ENCODE measurements at places on chromosomes 11 and 22.
A peak's percentile ranks its signal among the peaks of the same experiment; 100 is the strongest.

GRCh38 chr11:64246871-64247728, at the start of gene PPP1R14B:
Gene PPP1R14B (minus strand): TSS chr11:64246943. CDS start chr11:64246673, 270 bp downstream.
- peak; percentile 86 for DNase-seq

- DNase-seq, result peak; percentile 93
Measured at GRCh38 chr11:96213500-96213899, 129.5 kb downstream of the MAML2 start.

DNA sequence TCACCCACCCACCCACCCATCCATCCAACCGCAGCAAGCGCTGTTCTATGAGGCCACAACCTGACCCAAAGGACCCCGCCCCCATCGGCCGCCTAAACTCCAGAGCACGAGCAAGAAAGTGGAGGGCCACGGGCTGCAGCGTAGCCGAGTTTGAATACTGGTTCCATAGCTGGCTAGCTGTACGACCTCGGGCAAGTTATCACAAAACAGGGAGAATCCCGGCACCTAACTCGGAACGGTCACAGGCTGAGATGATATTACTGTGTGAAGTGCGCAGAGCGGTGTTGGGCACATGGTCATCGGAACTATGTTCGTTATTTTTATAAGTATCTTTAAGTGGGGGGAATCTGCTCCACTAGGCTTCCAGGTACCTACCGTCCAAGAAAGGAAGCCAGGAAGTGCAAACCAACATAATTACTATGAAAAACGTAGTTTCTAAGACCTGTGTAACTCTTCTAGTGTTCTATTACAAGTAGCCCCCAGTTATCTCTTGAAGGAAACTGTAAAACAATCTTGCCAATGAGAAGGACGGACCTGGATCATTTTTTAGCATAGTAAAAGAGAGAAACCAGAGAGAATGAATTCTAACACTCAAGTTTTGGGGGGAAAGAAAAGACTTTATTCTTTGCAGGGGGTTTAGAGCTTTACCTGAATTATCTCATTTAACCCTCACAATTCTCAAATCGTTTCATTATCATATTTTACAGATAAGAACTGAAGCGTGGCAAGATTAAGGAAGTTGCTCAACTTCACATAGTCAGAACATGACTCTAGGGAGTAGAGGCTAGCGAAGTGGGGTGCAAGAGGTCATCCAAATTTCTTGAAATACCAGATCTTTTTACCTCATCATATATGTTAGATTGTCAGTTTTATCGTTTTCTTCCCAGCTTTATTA, 663 bp upstream of the BUD13 start:
- DNase-seq, result no peak

GRCh38 chr11:1744137-1744886, 6.1 kb downstream of the IFITM10 start:
- no peak for DNase-seq

Data from fibroblast of skin of right quadriceps (primary cell).